ENCODE measurements at places on chromosomes 16 and 17. TPM values are rescaled to one million over a fixed set of nuclear protein-coding genes. Genes with fewer than 3 reads are reported as not detected.

The KRTAP2-1 gene
- total RNA-seq: not detected

DNA sequence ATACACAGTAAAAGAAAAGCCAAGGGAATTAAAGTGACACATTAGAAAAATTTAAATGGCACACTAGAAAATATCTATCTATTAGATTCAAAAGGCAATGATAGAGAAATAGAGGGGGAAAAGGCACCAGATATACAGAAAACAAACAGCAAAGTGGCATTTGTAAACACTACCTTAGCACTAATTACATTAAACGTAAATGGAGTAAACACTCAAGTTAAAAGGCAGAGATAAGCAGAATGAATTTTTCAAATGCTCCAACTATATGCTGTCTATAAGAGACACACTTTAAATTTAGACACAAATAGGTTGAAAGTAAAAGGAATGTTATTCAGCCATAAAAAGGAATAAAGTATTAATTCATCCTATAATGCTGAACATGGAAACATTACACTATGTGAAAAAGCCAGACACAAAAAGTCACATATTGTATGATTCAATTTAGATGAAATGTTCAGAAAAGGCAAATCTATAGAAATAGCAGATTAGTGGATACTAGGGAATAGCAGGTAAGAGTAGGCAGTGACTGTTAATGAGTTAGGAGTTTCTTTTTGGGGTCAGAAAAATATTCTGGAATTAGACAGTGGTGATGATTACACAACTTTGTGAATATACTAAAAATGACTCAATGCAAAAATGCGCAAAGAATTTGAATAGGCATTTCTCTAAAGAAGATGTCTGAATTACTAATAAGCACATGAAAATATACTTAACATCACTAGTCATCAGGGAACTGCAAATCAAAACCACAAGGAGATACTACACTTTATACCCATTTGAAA, 92.4 kb downstream of the BRIP1 start:
- DNase-seq: no peak

The C16orf95 gene
- total RNA-seq: 1.2 TPM

The RND2 gene
- total RNA-seq: 20.8 TPM

The ATP6V0C gene
- 109 TPM for total RNA-seq

The ETV4 gene
- total RNA-seq: 126 TPM

The KRTAP4-12 gene
- not detected for total RNA-seq

GRCh38 chr17:51120357-51120738, 320 bp downstream of the SPAG9 start:
- no peak for DNase-seq

- DNase-seq: no peak
Measured at GRCh38 chr17:38442548-38442947, 14.3 kb downstream of the ARHGAP23 start.

GRCh38 chr16:4477966-4478365, 1.8 kb downstream of the HMOX2 start:
- DNase-seq: peak; percentile 64

- no peak for DNase-seq
Measured at GRCh38 chr17:50672831-50673551, 34.7 kb downstream of the ANKRD40 start.

DNA sequence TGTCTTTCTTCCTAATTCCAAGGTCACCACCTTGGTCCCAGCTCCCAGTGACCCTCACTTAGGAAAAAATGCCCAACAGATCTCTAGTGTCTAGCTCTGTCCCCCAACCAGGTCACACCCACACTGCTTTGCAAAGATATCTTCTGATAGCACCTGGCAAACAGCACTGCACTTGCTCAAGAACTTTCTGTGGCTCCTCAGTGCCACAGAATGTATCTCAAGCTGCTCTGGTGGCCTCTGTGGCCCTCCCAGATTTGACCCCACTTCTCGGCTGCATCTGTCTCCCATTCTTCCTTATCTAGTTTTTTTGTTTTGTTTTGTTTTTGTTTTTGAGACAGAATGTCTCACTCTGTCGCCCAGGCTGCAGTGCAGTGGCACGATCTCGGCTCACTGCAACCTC, 5.0 kb downstream of the ZNF688 start:
- DNase-seq: no peak

DNA sequence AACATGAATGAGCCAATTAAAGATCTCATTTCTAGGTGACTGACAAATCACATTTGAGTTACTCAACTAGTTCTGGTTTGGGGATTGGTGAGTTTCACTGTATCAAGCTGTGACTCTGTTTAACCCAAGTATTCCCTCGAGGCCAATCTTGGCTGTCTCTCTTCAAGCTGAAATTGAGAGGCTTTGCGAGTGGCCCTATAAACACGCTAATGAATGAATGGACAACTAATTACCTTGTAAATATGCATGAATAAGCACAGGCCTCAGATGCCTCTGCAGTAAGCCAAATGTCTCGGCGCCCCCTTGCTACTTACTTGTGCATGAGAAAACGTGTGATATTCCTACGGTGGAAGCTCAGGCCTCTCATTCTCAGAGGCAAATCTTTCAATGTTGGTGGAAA, 450.3 kb upstream of the PSMD7 start:
- peak; percentile 65 for DNase-seq
